ENCODE measurements at places on chromosomes 5 and 9.

- no peak for DNase-seq
Measured at GRCh38 chr5:171997011-171997410, 9.4 kb downstream of the FBXW11 start.

DNA sequence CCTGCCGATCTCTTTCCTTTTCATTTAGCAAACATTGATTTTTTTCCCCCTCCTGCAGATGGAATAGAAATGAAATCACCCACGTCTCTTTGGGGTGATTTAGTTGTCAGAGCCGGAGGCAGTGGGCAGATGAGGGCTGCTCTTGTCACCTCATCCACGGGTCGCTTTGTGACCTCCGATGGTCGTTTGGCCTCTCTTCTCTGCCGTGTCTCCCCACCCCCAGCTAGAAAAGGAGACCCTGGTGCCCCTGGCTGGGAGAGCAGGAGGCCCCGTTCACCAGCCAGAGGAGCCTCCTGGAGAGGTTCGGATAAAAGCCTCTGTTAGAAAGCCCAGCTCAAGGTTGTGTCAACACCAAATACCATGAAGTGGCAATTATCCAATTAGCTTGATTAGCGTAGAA, 21.6 kb upstream of the RXRA start:
- DNase-seq = peak; percentile 18

DNA sequence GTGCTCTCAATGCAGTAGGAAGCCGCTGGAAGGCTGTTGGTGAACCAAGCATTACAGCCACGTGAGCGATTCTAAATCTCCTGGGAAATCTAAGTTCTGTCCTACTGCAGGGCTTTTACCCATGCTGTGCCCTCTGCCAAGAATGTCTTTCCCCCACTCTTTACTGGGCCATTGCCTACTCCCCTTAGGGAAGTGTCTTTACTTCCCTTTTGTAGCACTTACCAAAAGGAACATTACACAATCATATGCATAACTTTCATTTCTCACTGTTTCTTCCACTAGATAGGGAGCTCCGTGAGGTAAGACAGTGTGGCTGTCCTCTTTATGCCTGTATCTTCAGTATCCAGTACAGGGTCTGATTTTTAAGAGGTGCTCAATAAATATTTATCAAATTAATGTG, 241.7 kb upstream of the NR4A3 start:
- DNase-seq = no peak

- peak; percentile 28 for DNase-seq
Measured at GRCh38 chr9:14030375-14031059, 283.4 kb downstream of the NFIB start.

GRCh38 chr5:124948754-124949275, 202.4 kb upstream of the ZNF608 start:
- DNase-seq = no peak

- DNase-seq = peak; percentile 13
Measured at GRCh38 chr5:6722015-6722414, 8.8 kb downstream of the TENT4A start.

DNA sequence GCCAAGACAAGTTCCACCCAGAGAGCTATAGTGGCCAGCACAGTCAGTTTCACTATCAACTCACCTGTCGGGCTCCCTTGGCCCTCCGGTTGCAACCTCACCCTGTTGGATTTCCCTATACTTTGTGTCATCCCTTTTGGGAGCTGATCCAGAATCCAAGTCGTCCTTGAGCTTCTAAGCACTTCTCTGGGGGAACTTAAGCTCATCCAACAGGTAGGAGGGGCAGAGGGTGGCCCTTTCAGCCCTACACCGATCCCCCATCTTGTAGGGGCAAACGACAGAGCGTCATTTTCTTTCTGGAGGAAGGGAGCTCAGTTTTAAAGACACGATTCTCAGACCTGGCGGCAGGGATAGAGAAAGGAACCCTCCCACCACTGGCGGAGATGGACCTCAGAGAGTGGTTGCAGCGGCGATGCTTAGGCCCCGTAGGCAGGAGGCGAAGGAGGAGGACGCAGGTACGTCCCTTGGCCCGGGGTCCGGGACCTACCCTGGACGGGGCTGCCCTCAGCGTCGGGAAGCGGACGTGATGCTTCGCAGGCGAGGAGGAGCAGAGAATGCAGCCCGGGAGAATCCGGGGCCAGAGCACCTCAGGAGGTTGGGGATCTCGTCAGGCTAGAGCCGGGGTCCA, 519 bp downstream of the ZER1 start:
- DNase-seq = no peak

- no peak for DNase-seq
Measured at GRCh38 chr5:176741561-176742211, 68.7 kb upstream of the UNC5A start.

GRCh38 chr5:108201721-108202120, 180.2 kb downstream of the FBXL17 start:
- DNase-seq = no peak

All from ovary (tissue), 10 donors.